ENCODE measurements at places on chromosomes 12 and 14.

- no peak for DNase-seq
- no peak overlapping the region for H3K4me3 ChIP-seq
- peak overlapping the region; percentile 22 for H3K27ac ChIP-seq
Observed at GRCh38 chr12:13530966-13531365, 334.4 kb downstream of the EMP1 start.

DNA sequence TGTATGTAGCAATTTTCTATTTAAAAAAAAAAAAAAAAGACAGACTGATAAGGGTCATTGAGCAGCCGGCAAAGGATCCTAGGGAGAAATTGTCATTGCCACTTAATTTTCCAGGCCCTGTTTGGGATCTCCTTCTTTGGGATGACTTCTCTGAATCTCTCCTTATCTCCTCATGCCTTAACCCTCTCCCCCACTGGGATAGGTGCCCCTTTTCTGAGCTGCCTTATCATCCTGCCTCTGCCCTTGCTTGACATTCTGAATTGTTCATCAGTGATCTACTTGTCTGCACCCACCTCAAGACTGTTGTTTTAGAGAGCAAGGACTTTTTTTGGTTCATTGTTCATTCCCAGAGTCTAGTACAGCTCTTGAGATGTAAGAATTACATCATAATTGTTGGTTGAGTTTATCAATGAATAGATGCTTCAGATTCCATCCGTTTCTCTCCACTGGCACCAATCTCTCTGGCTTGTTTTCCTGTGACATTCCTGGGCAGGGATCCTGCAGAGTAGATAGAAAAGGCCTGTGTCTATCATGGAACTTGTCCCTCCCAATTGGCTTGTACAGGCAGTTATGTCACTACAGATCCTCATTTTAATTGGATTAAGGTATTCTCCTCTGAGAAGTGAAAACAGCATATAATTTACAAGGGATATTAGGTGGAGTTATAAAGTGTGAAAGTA lies 42.6 kb downstream of the SOCS2 start:
- no peaks in the 10 kb centered on the region for H3K36me3 ChIP-seq
- no peak overlapping the region for H3K4me3 ChIP-seq
- H3K27me3 ChIP-seq: peaks cover 3% of the 10 kb centered on the region
- DNase-seq: no peak

DNA sequence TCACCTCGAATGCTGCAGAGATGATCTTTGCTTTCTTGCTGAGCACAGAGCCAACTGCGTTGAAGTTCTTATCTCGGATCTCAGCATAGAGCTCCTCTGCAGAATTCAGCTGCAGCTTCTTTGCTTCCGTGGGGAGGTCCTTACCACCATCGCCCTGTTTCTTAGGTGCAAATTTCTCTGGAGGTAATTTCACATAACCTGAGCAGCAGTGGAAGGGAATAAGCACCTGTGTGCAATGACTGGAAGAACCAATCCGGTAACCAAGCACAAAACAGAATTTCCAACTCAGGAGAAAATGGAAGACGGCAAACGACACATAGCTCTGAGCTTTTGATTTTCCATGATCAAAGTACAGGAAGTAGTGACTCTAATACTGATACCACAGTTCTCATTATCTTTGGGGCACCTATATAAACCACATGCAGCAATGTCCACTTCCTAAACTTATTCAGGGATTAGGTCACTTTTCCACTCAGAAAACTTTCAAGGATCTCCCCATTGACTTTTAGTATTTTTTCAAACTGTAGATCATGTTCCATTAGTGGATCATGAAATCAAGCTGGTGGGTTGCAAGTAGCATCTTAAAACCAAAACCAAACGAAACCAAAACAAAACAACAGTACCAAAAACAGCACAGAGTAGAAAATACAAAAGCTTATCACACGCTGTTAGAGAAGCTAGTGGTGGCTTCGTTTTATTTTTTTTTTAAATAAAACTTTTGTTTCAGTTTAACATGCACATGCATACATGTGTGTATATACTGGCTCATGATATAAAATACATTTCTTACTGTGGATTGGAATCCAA lies 18.9 kb upstream of the DIABLO start:
- no peak overlapping the region for H3K4me3 ChIP-seq
- H3K27ac ChIP-seq: no peak overlapping the region
- H3K27me3 ChIP-seq: no peaks in the 10 kb centered on the region
- no peaks in the 10 kb centered on the region for H3K4me1 ChIP-seq

- no peak overlapping the region for H3K27ac ChIP-seq
- no peaks in the 10 kb centered on the region for H3K27me3 ChIP-seq
Observed at GRCh38 chr12:123083661-123084571, 67.0 kb downstream of the PITPNM2 start.

GRCh38 chr12:72832024-72832423 lies 559.9 kb downstream of the TRHDE start:
- no peak for DNase-seq
- no peaks in the 10 kb centered on the region for H3K27me3 ChIP-seq
- H3K4me3 ChIP-seq: no peak overlapping the region
- no peaks in the 10 kb centered on the region for H3K4me1 ChIP-seq

DNA sequence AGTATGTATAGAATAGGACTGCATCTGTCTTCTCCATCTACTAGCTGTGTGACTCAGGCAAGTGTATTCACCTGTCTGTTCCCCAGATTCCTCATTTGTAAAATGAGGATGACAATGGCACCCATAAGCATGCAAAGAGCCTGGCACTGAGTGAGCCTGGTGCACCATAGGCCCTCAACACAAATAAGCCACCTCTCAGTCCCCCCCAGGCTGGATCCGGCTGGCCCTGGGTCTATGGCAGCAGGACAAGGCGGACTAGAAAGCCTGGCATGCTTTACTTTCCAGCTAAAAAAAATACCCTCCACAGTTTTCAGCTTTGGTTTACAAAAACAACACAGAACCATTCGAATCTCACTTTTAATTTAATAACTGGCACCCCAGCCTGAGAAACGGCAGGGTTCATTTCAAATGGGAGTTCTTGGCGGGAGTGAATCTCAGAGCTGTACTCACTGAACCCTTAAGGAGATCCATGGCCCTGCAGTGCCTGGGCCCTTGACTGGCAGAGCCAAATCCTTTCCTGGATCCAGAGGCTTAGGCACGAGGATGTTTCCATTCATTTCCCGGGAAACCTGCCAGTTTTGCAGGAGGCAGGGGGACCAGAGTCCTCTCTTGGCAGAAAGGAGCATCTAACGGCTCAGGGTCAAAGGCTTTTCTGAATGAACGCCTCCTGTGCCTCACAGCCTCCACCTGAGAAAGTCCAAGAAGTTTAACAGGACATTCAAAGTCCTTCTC lies 17.7 kb downstream of the SYNE3 start:
- H3K36me3 ChIP-seq: no peaks in the 10 kb centered on the region
- no peaks in the 10 kb centered on the region for H3K27me3 ChIP-seq
- no peak overlapping the region for H3K27ac ChIP-seq

DNA sequence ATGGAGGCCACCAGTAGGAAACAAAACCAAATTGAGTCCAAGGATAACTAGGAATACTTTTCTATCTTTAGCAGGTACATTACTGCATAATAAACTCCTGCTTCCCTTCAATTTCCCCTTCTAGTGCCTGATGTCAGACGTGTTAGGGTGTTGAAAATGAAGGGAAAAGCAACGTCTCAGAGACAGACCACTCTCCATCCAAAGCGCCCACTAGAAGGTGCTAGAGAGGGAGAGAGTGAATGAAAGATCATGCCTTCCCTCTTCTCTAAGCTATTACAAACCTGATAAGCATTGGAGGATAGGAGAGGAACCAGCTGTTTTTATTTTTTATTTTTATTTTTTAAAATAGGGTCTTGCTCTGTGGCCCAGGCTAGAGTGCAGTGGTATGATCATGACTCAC lies 64.1 kb downstream of the ZNF641 start:
- H3K36me3 ChIP-seq: no peaks in the 10 kb centered on the region
- peak; percentile 10 for DNase-seq
- peaks cover 7% of the 10 kb centered on the region for H3K27me3 ChIP-seq
- no peak overlapping the region for H3K27ac ChIP-seq
- H3K4me1 ChIP-seq: peaks cover 4% of the 10 kb centered on the region
- H3K4me3 ChIP-seq: no peak overlapping the region

DNA sequence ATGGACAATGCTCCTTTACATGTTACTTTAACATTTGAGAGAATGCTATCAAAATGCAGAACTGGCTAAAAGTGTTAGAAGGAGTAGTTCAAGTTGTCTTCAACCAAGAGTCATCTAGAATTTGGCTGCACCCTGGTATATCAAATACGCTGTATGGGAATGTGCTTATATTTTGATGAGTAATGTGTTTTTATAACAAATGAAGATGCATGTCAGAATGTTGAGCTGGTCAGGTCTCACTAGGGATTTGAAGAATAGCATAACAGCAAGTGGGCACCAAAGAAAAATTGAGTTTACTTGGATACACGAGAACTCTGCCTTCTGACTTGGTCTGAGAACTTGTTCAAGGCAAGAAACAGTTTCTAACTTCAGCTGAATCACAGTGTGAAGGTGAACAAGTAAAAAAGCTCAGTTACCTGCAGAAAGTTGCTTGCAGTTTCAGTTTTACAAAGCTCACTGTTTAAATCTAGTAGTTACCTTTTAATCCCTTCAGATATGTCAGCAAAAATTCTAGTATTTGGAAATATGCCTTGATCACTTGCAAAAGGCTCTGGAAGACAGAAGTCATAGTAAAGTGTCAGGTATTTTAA lies 82.3 kb downstream of the PDE3A start:
- no peaks in the 10 kb centered on the region for H3K36me3 ChIP-seq
- H3K4me1 ChIP-seq: no peaks in the 10 kb centered on the region
- no peak overlapping the region for H3K27ac ChIP-seq
- no peak overlapping the region for H3K4me3 ChIP-seq

- no peaks in the 10 kb centered on the region for H3K27me3 ChIP-seq
- no peak for DNase-seq
- H3K27ac ChIP-seq: peak overlapping the region; percentile 95
- peaks cover 46% of the 10 kb centered on the region for H3K4me1 ChIP-seq
- peaks cover 16% of the 10 kb centered on the region for H3K36me3 ChIP-seq
Observed at GRCh38 chr12:14367040-14367661, 1.7 kb downstream of the ATF7IP start.
